Astrocyte (in vitro differentiated cells and primary cell): ENCODE measurements at places on chromosomes 7 and 10. TPM values are rescaled to one million over a fixed set of nuclear protein-coding genes. Genes with fewer than 3 reads are reported as not detected.

GRCh38 chr10:110003524-110003885 lies 4.3 kb upstream of the ADD3 start:
- no peaks in the 10 kb centered on the region for H3K36me3 ChIP-seq
- H3K27me3 ChIP-seq, result no peaks in the 10 kb centered on the region
- H3K4me1 ChIP-seq, result peaks cover 25% of the 10 kb centered on the region
- no peak for DNase-seq

GRCh38 chr10:7485244-7485556 lies 74.4 kb upstream of the SFMBT2 start:
- no peaks in the 10 kb centered on the region for H3K36me3 ChIP-seq
- no peak overlapping the region for H3K27ac ChIP-seq
- H3K4me1 ChIP-seq, result no peaks in the 10 kb centered on the region
- H3K27me3 ChIP-seq, result no peaks in the 10 kb centered on the region
- DNase-seq, result no peak

GRCh38 chr7:82699773-82700186 lies 256.2 kb upstream of the CACNA2D1 start:
- no peaks in the 10 kb centered on the region for H3K27me3 ChIP-seq
- H3K4me1 ChIP-seq, result peaks cover 4% of the 10 kb centered on the region
- DNase-seq, result peak; percentile 76
- H3K36me3 ChIP-seq, result no peaks in the 10 kb centered on the region

DNA sequence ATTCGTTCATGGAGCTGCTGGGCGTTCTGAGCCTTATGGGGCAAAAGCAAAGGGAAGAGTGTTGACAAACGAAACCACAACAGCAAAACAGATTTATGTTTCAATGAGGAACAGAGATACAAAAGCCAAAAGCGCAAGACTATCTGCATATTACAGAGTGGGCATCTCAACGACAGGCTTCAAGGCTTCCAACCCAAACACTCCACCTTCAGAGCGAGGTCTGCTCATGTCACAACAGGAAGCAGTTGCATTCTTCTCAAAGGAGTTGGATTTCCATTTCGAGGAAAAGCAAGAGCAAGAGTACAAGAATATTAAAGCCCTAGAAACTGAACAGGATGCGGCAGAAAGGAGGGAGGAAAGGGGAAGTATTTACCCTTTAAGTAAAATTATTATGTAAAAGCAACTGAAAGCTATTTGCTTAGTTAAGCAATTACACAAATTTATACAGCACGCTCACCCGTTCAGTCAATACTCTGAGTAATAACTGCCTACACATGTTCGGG lies 189.3 kb downstream of the ELMO1 start:
- H3K36me3 ChIP-seq, result no peaks in the 10 kb centered on the region
- DNase-seq, result no peak
- no peak overlapping the region for H3K4me3 ChIP-seq
- no peaks in the 10 kb centered on the region for H3K4me1 ChIP-seq
- H3K27me3 ChIP-seq, result no peaks in the 10 kb centered on the region

- DNase-seq, result peak; percentile 15
- no peaks in the 10 kb centered on the region for H3K36me3 ChIP-seq
- no peak overlapping the region for H3K4me3 ChIP-seq
- no peak overlapping the region for H3K27ac ChIP-seq
Measured at GRCh38 chr7:148515237-148515636, 75.3 kb upstream of the C7orf33 start.

- H3K4me1 ChIP-seq, result no peaks in the 10 kb centered on the region
- H3K36me3 ChIP-seq, result no peaks in the 10 kb centered on the region
- no peak for DNase-seq
- no peak overlapping the region for H3K27ac ChIP-seq
Measured at GRCh38 chr7:96719164-96719563, 9.5 kb upstream of the SEM1 start.

The GARIN1A gene
- 2.7 and 5.9 TPM in 2 replicates for total RNA-seq
